ENCODE measurements at places on chromosomes 16 and 17.

DNA sequence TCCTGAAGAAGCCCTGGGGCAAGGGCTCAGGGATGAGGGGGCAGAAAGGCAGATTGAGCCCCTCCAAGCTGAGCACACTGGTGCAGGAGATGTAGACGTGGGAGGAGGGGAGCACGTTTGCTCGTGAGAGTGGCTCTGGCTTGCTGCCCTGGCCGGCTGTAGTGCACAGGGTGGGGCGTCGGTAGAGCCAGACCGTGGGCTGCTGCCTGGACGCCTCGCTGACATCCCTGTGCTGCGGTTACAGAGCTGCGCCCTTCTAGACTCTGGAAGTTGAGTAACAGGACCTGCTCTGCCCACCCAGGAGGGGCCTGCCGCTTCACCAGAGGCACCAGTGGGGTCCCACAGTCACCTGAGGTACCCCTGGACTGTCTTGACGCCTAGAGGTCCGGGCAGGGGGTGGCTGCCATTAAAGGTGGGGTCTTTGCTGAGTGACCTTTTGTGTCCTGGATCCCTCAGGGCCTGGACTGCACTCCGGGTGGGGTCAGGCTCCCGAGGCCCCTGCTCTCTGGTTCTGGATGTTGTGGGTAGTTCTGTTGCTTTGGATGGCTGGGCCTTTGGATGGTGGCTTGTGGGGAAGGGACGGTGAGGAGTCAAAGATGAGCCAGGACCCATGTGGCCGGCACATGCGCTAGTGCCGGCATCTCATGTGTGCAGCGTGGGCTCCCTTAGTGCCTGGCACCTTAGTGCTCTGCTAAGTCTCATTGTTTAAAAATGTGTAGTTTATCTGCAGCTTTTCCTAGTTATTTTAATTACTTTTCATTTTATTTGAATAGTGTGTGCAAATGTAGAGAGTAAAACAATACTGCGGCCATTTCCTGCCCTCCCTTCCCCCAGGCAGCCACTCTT, 41.7 kb downstream of the PGS1 start:
- no peak for DNase-seq

DNA sequence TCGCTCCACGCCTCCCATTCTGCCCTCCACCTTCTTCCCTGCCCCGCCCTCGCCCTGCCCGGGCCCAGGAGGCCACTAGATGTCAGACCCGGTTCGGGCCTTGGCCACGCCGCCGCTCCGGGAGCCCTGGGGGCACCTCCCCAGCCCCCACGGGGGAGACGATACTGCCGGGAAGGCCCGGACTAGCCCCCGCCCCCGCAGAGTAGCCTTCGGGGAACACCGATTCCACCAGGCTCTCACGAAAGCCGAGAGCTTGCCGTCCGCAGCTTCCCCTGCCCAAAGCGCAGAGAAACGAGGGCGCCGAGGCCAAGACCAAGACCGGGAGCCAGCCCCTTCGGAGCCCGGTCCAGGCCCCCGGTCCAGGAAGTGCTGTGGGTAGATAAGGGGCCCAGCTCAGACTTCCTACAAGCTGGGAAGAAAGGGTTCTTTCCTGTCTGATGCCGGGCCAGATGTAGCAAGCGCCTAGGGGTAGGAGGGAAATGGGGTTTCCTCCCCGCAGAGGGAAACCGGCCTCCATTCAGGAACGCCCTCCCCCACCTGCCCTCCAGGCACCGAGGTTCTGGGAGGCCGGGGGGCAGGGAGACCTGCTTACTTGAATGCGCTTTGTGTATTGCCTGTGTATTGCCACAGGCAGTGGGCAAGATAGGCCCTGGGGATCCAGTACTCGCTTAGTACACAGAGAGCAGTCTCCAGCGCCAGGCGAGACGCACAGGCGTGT, 806 bp upstream of the CYB561 start:
- peak; percentile 52 for DNase-seq

- no peak for DNase-seq
Observed at GRCh38 chr16:1953734-1954133, 755 bp downstream of the RPL3L start.

DNA sequence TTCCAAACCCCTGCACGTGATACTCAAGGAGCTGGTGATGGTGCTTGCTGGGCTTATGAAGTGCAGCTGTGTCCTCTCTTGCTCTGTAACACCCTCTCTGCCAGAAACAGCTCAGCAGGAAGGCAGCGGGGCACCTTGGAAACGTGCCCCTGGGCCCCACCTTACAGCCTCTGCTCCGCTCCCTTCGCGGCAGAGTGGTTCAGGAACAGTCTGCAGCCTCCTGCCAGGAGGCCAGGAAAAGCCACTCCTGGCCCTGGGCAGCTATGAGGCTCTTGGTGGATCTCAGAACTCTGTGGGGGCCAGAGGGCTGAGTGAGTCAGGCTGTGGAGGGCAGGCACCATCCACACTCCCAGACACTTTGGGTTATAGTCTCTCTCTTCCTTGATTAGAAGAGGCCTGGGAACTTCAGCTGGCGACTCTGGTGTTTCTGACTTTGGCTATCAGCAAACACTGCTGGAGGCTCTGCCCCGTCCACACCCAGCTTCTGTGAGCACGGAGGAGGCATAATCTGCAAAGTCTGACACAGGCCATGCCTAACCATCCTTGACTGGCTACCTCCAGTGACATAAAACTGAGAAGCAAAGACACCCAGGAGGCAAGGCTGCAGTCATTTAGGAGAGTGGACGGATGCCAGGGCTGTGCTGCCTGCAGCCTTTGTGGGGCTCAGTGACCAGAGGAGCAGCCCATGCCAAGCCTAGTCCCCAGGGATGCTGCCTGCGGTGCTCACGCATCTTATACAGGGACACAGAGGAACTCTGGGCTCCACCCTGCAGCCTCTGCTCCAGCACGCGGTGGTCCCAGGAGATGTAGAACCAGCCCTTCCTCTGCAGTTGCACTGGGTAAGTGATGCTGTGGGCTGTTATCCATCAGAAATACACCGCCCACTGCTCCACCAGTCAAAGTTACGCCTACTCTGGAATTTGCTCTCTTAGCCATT, 65.3 kb downstream of the METRNL start:
- no peak for DNase-seq

- no peak for DNase-seq
Observed at GRCh38 chr17:38885728-38886642, 16.1 kb downstream of the LASP1 start.

- DNase-seq, result peak; percentile 82
Observed at GRCh38 chr17:50661795-50662391, 27.2 kb downstream of the ABCC3 start.

- no peak for DNase-seq
Observed at GRCh38 chr16:79390481-79391051, 210.0 kb downstream of the MAF start.

DNA sequence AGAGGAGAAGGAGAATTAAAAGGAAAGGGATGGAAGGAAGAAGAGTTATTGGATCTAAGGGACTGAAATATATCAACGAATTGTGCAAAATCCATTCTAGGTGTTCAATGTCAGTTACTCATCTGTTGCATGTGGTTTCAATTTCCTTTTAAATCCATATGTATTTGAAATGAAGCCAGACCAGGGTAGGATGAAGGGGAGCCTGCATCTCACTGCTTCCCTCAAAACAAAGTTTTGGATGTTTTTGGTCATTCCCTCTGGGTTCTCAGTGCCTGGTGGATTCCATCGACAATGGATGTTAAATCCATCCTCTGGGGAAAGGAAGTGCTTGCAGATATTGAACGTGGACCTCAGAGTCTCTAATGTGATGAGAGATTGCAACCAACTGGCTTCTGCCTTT, 103.5 kb upstream of the XYLT1 start:
- DNase-seq, result no peak

DNA sequence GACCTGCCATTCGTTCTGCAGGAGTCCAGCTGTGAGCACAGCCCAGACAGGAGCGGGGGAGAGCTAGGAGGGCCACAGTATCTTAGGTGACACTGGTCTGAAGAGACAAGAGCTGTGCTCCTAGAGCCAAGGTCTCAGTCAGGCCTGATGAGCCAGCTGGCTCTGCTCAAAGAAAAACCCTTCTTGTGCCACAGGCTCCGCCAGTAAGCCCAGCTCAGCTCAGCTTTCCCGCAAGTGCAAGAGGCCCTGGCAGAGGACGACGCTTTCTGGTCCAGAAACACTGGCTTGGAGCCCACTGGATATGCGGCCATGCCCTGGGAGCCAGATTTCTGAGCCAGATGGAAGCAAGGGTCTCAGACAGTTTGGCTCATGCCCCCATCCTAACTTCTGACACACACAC, 23.9 kb downstream of the PEMT start:
- DNase-seq, result no peak

- no peak for DNase-seq
Observed at GRCh38 chr17:2415081-2415480, 14.2 kb upstream of the MNT start.

DNA sequence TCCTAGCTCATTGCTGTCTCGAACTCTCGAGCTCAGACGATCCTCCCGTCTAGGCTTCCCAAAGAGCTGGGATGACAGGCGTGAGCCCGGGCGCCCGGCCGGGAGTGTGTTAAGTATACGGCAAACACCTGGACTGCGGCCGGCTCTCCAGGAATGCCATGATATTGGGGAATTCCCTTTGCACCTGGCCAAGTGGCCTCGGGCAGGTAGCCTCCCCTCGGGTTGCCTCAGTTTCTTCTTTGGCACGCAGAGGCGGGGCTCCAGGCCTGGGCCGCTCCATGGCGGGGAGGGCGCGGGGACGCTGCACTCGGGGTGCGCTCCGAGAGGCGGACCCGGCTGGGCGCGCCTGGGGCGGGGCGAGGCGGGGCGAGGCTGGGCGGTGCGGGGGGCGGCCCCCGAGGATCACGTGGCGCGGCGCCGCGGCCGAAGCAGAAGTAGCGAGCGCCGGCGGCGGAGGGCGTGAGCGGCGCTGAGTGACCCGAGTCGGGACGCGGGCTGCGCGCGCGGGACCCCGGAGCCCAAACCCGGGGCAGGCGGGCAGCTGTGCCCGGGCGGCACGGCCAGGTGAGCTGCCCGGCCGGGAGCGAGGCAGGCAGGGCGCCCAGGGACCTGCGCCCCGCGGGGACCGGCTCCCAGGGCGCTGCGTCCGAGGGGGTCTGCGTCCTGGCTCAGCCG, at the start of gene PLCG2:
TSS of gene PLCG2 (plus strand) at position 431 of the 675 bp plus-strand sequence. CDS start 6,699 bp downstream, outside the sequence.
- DNase-seq, result no peak

DNA sequence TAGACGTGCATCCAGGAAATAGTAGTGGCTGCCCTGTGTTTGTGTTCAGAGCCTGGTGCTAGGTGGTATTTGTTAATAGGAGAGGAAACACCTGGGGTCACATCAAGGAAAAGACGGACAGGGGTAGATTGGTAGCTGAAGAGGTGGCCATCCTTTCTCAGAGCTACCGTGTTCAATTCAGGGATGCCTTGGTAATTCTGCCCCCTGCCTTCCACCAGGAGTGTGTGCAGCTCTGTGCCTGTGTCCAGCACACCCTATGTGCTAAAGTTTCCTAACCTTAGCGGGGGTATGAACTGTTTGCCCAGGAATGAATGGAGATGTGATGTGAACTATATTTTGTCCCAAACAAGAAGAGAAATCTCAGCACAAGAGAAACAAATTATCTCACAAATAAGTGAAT, 174.1 kb upstream of the MPHOSPH6 start:
- DNase-seq, result peak; percentile 21

- no peak for DNase-seq
Observed at GRCh38 chr16:87273471-87274030, 43.6 kb downstream of the C16orf95 start.
